ENCODE measurements at places on chromosomes 1 and 21.

DNA sequence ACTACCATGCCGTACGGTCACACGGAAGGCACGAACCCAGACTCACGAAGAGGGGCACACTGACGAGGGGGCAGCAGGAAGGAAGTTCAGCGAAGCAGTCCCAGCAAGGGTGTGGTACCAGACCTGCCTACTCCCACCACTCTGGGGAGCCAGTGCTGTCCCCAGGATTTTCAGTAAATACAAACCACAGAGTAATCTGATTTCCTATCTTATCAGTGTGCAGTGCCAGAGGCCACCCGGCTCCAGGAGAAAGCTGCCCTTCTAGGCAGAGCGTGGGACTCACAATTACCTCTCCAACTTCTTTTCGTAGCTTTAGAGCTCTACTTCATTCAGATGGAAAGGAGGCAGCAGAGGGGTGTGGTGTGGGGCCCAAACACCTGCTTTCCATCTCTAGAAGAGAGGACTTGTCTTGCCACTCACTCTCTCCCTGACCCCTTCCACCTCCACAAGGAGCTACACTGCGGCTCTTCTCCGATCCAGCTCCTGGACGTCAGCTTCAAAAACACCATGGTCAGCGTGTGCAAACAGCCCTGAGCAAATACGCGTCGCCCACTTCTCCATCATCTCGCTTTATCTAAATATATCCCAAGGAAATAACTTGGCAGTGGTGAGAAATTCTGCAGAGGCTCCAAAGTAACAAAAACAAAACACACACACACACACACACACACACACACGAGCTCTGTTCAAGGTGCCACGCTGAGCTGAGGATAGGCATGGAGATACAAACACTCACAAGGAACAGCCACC lies 98.5 kb downstream of the MRPL37 start:
- no peak for DNase-seq

GRCh38 chr1:171654942-171655745 lies 2.7 kb upstream of the MYOC start:
- DNase-seq: peak; percentile 76

- DNase-seq: no peak
Measured at GRCh38 chr1:192538407-192539296, 36.9 kb upstream of the RGS1 start.

GRCh38 chr1:71269179-71269578 lies 188.3 kb upstream of the ZRANB2 start:
- DNase-seq: no peak

DNA sequence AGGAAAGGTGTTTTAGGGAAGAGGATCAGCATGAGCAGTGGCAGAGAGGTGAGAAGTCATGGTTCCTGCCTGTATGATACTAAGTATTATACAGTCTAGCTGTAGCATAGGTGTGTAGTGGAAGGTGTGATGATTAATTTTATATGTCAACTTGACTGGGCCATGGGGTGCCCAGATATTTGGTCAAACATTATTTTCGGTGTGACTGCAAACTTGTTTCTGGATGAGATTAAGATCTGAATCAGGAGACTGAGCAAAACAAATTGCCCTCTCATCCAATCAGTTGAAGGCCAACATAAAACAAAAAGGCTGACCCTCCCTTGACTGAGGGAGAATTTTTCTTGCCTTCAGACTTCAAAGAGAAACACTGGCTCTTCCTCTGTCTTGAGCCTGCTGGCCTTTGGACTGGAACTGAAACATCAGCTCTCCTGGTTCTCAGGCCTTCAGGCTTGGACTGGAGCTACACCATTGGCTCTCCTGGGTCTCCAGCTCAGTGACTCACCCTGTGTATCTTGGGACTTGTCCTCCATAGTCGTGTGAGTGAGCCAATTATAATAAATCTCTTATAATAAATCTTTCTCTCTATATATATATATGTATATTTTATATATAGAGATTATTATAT lies 6.8 kb upstream of the CDC42 start:
- no peak for DNase-seq

GRCh38 chr1:107430540-107431228 lies 289.8 kb downstream of the NTNG1 start:
- DNase-seq: no peak

DNA sequence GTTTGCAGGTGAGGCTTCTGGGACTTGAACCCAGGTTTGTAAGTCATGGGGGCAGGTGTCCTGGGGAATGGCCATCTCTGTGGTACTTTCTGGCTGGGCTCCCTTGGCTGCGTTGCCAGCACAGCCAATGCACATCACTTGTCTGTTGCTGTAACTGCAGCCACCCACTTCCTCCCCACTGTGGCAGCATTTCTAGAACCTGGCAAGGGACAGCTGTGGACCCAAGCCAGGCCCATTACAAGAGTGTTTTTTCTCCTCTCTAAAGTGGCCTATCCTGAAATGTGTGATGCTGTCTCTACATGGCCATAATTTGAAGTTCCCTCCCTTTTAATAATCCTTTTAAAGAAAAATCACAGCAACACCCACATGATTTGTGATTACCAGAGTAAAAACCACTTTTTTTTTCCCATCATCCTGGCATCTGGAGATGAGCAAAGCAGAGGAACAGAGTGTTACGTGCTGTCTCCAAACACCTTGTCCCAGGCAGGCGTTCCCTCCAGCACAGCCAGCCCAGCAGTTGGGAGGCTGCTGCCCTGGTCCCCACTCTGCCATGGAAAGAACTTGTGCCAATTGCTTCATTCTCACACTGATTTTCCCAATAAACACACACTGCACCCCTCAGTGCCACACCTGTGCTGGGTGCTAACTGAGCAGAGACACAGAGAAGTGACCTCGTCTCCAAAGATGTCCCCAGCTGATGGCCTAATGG lies 360.6 kb upstream of the USP24 start:
- DNase-seq: no peak

- no peak for DNase-seq
Measured at GRCh38 chr1:30903343-30904034, 5.1 kb downstream of the SDC3 start.

- peak; percentile 27 for DNase-seq
Measured at GRCh38 chr1:167447521-167448136, 70.7 kb downstream of the CD247 start.

DNA sequence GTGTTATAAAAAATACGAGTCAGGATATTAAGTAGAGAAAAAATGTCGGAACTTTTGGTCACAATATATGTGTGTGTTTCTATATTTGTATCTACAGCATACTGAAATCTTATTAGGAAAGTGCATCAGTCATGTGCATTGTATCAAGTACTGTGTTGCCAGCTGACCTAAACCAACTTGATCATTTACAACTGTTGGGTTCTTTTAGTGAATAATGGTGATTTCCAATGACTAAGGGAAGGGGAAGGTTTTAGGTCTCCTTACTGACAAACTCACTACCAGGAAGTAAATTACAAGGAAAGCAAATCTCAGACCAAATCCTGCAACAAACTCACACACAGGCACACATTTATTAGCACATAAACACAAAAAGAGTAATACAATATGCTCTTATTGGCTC lies 142.7 kb downstream of the TSEN15 start:
- no peak for DNase-seq

DNA sequence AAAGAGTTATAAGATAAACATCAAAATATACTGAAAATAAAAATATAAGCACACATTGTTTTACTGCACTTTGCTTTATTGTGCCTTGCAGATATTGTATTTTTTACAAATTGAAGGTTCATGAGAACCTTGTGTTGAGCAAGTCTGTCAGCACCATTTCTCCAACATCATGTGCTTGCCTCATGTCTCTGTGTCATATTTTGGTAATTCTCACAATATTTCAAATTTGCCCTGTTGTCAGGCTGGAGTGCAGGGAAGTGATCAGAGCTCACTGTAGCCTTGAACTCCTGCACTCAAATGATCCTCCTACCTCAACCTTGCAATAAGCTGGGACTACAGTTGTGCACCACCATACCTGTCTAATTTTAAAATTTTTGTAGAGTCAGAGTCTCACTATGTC lies 21.3 kb upstream of the CNIH3 start:
- DNase-seq: no peak

DNA sequence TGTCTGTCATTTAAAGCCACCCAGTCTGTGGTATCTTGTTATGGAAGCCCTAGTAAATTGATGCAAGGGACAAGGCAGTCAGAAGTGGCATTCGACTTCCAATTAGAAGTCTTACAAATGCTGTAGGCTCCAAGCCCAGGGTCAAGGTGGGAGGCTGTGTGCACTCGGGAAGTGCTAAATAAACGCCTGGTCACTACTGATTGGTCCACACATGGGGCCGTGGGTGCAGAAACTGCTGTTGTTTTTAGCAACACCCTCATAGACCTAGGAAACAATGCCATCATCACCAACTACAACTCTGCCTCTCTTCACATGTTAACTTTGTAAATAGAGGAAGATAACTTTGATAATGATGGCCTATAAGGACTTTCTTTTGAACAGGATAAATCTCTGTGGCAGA lies 20.2 kb upstream of the ZBTB21 start:
- DNase-seq: no peak

- no peak for DNase-seq
Measured at GRCh38 chr1:222387007-222387814, 160.7 kb downstream of the HHIPL2 start.

- no peak for DNase-seq
Measured at GRCh38 chr1:66402194-66402593, 131.8 kb upstream of the SGIP1 start.

- DNase-seq: no peak
Measured at GRCh38 chr1:197130677-197131304, 15.7 kb downstream of the ASPM start.

GRCh38 chr1:95733031-95733430 lies 499.0 kb downstream of the RWDD3 start:
- DNase-seq: no peak

DNA sequence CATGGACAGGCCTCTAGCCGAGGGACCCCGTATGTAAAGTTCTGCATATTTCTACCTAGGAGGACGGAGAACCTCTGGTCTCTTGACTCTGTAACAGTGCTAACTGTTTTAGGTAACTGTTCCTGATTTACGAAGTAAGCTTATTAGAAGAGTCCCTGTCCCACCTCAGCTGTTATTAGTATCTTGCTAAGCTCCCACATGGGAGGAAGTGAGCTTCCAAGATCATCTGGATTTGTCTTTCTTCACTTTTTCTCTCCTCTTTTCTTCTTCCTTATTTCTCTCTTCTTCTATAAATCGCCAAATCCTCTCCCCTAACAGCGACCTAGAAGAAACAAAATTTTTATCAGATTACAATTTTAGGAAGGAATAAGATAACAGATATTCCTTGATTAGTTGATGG lies 4.4 kb downstream of the CD53 start:
- DNase-seq: no peak

DNA sequence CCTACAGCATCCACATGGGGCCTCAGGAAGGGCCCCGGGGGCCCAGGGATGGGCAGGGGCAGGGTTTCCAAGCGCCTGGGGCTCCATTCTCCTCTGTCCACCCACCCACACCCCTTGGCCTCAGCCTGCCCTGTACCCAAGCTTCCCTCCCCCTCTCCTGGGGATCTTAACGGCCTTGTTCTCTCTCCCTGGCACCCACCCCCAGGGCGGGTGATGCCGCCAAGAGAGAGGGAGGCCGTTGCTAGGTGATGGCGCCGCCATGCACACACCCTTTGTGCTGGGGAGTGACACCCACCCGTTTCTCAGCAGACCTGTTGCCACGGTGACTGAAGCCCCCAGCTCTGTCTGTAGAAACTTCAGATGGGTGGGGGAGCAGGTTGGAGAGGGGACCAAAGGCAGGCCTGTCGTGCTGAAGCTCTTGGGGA lies 7.6 kb downstream of the GPR37L1 start:
- no peak for DNase-seq

DNA sequence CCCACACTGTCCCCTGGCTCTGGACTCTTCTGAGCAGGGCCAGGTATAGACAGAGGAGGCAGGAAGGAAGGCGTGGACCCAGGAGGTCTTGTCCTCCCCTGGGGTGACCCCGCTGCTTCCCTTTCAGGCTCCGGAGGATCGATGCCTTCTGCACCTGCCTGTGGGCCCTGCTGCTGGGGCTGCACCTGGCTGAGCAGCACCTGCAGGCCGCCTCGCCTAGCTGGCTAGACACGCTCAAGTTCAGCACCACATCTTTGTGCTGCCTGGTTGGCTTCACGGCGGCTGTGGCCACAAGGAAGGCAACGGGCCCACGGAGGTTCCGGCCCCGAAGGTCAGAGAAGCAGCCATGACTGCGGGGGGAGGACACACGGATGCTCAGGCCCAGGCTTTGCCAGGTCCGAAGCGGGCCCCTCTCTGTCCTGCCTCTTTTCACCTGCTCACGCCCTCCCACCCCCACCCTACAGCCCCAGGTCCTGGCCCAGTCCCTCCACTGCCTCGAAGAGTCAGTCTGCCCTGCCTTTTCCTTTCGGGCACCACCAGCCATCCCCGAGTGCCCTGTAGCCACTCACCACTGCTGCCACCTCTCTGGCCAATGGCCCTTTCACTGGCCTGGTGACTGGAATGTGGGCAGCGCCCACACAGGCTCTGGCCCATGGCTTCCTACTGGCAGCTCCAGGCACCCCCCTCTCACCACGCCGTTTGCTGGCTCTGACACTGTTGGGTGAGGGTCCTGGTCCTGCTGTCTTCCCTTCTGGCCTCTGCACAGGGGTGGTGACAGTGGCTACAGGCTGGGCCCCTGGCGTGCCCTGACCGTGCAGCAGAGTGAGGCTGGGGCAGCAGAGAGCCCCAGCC lies 13.5 kb downstream of the TMEM201 start:
- no peak for DNase-seq

- no peak for DNase-seq
Measured at GRCh38 chr1:77511440-77511840, 171.0 kb downstream of the ZZZ3 start.

- DNase-seq: no peak
Measured at GRCh38 chr1:161944381-161944780, 79.3 kb downstream of the OLFML2B start.

DNA sequence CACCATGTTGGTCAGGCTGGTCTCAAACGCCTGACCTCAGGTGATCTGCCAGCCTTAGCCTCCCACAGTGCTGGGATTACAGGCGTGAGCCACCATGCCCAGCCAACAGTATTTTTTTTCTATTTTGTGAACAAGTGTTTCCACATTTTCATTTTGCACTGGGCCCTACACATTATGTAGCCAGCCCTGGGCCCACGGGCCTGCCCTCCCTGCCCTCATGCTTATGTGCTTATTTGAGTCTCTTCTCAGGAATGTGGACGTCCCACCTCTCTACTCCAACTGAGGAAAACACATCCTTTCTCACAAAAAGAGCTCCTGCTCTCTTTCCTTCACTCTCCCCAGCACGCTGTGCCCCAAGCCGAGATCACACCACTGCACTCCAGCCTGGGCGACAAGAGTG lies 13.5 kb upstream of the ZBED6 start:
- no peak for DNase-seq

GRCh38 chr21:45611939-45612664 lies 31.4 kb upstream of the PCBP3 start:
- no peak for DNase-seq

- DNase-seq: no peak
Measured at GRCh38 chr1:219539645-219540254, 73.2 kb downstream of the ZC3H11B start.

DNA sequence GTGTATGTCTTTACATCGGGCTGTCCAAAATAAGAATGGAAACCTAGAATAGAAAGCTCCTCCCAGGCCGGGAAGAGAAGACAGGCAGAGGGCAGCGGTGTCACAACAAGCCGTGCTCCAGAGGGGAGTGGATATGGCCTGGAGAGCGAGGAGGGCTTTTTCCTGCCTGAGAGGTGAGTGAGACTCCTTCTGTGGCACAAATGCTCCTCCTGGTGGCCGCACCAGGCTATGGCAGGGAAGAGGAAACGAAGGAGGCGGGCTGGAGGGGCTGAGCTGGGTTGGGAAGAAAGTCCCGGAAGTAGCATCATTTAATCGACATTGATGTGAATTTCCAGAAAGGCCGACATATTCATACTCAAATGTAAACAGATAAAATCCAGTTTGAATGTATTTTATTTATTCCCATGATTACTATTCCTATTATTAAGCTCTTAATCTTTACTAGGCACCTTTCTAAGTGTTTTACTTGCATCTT lies 54.7 kb downstream of the MEF2D start:
- DNase-seq: peak; percentile 58
